C1 segment of cervical spinal cord (tissue), 14 donors: ENCODE measurements at places on chromosomes 3 and 15.

DNA sequence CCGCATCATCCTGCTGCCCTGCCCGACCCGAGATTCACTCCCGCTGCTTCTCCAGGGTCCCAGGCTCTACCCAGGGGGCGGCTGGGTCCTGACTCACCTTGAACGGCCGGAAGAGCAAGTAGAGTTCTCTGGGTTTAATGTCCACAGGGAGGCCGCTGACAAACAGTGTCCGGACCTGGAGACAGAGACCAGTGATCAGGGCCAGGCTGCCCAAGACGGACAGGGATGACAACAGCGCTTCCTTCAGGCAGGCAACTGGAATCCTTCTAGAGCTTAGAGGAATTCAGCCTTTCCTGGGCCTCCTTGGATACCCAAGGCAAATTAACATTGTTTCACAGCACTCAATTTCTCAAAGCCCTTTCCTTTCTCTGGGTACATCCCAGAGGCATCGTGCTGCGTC lies 23.9 kb downstream of the RBPMS2 start:
- no peak for DNase-seq

- no peak for DNase-seq
Observed at GRCh38 chr3:72903004-72903403, 15.2 kb downstream of the GXYLT2 start.

DNA sequence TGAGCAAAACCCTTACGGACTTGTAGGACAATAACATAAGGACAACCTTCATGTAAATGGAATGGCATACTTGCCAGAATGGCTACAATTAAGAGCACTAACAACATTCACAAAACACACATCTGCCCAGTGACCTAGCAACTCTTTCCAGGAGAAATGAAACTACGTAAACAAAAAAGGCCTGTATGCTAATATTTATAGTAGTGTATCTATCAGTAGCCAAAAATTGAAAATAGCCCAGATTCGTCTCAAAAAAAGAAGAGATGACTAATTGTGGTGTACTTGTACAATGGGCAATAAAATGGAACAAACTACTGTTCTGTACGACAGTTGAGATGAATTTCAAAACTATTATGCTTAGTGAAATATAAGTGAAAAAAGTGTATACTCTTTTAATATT lies 38.4 kb downstream of the CMC1 start:
- DNase-seq, result no peak

DNA sequence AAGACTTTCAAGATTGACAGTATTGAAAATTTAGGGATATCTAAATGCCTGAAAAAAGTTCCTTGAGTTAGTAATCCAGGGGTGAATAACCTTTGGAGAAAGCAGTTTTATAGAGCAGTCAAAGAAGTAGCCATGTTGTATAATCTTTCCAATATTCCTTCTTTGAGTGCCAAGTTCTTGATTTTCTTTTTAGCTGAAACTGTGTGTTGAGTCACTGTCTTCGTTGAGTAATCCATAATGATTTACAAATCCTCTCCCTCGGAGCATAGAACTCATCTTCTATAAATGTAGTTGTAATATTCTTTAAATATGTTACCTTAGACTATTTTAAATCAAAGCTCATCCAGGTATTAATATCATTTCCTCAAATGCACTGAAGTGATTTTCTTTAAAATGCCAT lies 135.2 kb downstream of the BBX start:
- no peak for DNase-seq

GRCh38 chr3:158775426-158776410 lies 26.1 kb upstream of the MFSD1 start:
- no peak for DNase-seq

GRCh38 chr3:72892870-72893269 lies 5.0 kb downstream of the GXYLT2 start:
- no peak for DNase-seq

- DNase-seq, result no peak
Observed at GRCh38 chr15:81560405-81560804, 186.4 kb upstream of the TMC3 start.

GRCh38 chr15:70323111-70323851 lies 225.6 kb upstream of the TLE3 start:
- DNase-seq, result no peak

GRCh38 chr3:96991800-96992365 lies 177.5 kb downstream of the EPHA6 start:
- DNase-seq, result no peak

- no peak for DNase-seq
Observed at GRCh38 chr3:129003578-129004112, 2.5 kb downstream of the EFCC1 start.

DNA sequence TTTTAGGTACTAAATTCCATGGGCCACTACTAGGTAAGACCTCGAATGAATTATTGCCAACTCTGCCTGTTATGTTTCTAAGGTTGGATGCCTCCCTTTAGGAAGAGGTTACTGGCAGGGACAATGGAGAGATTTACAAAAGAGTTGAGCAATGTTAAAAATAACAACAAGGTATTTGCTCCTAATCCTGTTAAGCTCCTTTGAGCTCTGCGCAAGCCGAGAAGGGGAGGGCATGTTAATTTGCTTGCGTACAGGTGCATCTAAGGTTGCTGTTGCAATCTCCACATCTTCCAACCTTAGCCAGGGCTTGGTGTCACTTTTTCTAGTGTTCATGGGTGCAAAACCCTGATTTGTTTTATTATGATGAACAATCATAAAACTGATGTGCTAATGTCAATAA lies 161.5 kb upstream of the TPM1 start:
- DNase-seq, result no peak

- no peak for DNase-seq
Observed at GRCh38 chr3:98013411-98014267, 21.5 kb downstream of the GABRR3 start.

GRCh38 chr3:10286596-10287295 lies 6.0 kb downstream of the GHRL start:
- peak; percentile 14 for DNase-seq

- no peak for DNase-seq
Observed at GRCh38 chr3:172836390-172836997, 86.0 kb downstream of the ECT2 start.

- no peak for DNase-seq
Observed at GRCh38 chr3:72907731-72908620, 20.1 kb downstream of the GXYLT2 start.

DNA sequence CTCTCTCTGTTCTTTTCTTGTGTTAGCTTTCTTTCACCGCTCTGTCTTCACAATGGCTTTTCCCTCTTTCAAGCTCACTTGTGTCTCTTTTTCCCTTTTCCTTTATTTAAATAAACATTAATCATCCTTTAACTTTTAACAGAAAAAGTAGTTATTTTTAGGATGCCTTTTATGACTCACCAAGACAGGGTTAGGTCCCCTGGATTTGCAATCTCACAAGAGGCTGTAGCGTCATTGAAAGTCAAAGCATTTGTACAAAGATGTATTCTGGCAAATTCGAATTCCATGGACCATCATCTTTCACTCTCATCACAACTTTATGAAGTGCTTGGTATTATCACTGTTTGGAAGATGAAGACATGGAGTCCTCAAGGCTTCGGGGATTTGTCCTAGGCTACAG lies 34.8 kb upstream of the MCTP2 start:
- DNase-seq, result no peak

GRCh38 chr15:42392309-42393024 lies 33.2 kb downstream of the CAPN3 start:
- DNase-seq, result no peak

- no peak for DNase-seq
Observed at GRCh38 chr3:14465425-14465824, 63.0 kb downstream of the SLC6A6 start.

GRCh38 chr3:180789774-180790173 lies 110.5 kb upstream of the CCDC39 start:
- DNase-seq, result no peak

DNA sequence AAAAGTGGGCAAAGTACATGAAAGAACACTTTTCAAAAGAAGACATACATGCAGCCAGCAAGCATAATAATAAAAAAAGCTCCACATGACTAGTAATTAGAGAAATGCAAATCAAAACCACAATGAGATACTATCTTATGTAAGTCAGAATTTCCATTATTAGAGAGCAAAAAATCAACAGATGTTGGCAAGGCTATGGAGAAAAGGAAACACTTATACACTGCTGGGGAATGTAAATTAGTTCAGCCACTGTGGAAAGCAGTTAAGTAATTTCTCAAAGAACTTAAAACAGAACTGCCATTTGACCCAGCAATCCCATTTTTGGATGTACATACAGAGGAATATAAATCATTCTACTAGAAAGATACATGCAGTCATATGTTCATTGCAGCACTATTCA lies 360.7 kb downstream of the NSUN3 start:
- DNase-seq, result no peak

- no peak for DNase-seq
Observed at GRCh38 chr3:122505676-122506075, 9.1 kb downstream of the KPNA1 start.

GRCh38 chr15:98596885-98597392 lies 51.4 kb upstream of the IGF1R start:
- no peak for DNase-seq

GRCh38 chr3:40583691-40584090 lies 58.9 kb downstream of the ZNF621 start:
- DNase-seq, result no peak

DNA sequence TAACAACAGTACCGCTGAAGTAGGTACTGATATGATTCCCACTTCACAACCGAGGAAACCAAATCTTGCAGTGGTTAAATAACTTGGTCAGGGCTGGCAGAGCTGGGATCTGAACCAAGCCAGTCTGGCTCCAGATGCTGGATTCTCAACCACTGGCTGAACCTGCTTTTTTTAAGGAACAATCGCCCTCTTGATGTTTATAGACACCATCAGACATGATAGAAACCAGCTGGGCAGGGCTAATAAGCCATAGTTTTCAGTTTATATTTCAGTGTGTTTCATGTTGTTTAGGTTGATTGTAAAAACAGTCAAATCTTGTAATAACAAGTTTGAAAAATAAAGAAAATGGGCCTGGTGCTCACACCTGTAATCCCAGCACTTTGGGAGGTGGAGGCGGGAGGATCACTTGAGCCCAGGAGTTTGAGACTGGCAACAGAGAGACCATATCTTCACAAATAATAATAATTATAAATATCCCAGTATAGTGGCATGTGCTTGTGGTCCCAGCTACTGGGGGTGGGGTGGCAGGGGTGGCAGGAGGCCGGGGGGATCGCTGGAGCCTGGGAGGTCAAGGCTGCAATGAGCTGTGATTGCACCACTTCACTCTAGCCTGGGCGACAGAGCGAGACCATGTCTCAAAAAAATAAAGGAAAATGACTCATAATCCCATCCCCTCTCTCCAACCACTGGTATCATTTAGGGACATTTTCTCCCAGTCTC lies 36.7 kb downstream of the XYLB start:
- no peak for DNase-seq

GRCh38 chr3:146313746-146314111 lies 62.8 kb upstream of the PLSCR4 start:
- DNase-seq, result no peak

GRCh38 chr15:92807971-92808571 lies 92.1 kb upstream of the CHD2 start:
- DNase-seq, result peak; percentile 64

DNA sequence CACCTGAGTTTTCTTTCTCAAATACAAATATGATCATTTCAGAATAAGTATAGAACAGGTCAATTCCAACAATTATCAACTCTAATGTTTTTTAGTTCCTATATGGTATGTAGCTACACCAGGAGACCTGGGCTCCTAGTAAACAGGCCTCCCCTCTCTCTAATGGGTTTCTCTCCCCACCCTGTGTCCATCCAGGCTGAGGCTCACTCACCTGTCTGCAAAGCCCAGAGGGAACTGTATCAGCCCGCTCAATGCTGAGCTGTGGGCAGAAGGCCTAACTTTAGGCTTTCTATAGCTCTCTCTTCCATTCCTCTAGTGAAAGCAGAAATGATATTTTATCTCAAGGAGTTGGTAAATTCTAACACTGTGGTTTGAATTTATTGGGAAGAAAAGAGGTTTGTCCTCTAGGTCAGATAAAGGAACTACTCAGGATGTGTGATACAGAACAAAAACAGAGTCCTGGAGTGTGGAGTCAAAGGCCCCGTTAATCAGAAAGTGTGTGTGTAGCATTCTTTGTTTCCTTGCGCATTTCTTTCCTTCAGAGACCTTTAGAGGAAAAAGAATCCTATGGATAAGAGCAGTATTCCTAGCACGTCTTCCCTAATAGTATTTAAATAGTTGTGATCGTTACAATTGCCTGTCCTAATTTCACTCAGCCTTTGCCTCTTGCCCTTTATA lies 408.9 kb downstream of the PYDC2 start:
- DNase-seq, result no peak

DNA sequence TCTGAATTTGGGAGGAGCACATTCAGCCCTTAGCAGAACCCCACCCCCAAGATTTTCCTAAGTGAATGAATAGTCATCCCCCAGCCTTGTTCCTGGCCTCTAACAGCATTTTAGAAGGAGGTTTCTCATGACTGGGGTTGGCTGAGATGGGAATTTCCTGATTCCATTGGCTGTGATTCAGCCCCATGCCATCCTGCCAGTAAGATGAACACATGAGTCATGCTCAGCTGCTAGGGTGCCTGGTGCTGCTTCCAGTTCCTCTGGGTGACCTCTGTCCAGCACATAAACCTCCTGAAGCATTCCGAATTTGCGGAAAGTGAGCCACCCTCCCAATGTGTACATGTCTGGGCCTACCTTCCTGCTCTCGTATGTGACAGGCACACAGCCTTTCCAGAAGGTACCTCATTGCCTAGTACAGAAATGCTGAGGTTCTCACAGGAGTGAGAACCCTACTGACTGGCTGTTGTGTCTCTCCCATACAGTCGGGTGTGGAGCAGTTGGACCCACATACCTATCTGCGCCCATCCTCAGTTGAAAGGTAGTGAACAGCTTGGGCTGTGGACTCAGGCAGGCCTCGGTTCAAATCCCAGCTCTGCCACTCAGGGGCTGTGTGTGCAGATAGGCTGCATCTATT lies 91.7 kb downstream of the APBA2 start:
- DNase-seq, result peak; percentile 70

DNA sequence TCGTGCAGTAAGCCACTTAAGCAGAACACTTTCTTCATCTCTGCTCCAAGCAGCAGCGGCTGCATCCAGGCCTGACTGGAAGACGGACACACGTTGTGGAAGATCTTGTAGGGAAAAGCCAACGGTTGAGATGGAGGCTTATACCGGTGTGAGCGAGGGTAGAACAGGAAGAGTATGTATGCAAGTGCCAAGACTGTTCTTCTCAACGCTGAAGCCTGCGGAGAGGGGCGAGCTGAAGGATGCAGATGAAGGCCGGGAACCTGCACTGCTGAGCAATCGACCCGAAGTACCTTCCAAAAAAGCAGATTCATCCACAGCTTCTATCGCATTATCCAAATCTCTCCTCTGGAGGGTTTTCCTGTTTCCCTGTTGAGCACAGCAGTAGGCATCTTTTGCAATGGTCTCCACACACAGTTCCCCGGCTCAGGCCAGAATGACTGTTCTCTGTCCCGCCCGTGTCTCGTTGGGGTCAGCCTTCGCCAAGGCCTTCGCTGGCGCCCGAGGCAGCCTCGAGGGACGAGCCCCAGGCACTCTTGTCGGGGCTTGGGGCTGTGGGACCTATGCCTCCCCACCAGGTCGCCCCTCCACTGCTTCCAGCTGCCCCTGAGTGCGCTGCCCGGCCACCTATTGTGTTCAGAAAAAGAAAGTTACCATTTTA lies 22.2 kb upstream of the DYNC1LI1 start:
- no peak for DNase-seq

- DNase-seq, result no peak
Observed at GRCh38 chr15:52069559-52069958, 43.0 kb downstream of the BCL2L10 start.
